ENCODE measurements at places on chromosomes 2 and 18.

DNA sequence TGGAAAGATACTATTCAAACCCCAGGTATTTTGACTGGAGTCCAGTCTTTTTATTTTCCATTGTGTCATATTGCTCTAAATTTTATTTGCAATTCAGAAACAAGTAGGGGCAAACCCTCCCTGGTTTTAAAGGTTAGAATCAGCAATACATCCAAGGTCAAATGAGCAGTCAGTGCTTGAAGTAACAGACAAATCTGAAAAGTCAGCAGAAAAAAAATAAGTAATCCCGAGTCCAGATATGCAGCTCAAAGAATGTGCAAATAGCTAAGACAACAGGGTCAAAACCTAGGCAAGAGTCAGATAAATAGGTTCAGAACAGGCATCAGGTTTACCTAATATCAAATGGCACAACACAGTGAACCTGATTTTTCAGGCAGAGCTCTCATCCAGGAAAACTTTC is 367.0 kb downstream of the STK39 start:
- DNase-seq = no peak

- no peak for DNase-seq
These were observed 4.1 kb downstream of the TGFBRAP1 start for GRCh38 chr2:105325389-105325963.

DNA sequence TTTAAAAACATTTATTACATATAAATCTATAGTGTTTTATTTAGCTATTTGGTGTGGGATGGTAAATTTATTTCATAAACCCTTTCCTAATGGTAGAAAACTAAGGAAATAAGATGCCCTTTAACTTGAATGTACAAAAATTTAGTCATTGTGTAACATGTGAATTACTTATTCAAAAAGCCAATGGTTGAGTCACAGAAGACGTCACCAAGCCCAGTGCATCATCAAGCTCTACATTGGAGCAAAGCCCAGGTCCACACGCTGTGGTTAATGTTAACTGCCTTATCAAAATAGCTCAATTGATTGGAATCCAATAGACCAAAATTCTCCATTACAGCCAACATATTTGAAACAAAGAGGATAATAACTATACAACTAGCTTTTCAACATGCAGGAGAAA is 145.5 kb upstream of the LYPD1 start:
- no peak for DNase-seq

DNA sequence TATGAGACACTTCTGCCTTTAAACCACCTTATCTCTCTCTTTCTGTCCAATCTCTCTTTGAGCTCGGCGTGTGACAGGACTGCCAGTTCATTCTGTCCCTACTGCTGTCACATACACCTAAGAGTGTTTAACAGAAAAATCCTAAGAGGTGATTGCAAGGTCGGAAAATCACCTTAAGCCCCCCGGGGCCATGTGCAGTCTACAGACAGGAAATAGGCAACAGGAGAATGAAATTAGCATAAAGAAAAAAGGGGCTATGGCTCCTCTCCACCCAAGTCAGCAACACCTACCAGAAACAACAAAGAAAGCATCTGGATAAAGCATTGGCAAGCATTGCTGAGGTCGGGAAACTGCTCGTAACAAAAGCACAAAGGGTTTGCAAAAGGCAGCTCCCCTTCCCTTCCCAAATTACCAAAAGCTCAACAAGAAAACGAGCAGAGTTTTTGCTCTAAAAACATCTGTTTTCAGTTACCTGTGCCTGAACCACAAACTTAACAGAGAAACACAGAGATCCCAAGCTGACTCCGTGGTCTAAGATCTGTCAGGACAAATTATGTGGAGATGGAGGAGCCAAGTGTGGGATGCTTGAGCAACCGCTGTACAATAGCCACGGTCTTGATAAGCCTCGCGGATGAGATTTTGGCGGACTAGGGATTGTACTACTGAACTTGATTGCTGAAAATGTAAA is 30.4 kb downstream of the ANKRD44 start:
- DNase-seq = no peak

DNA sequence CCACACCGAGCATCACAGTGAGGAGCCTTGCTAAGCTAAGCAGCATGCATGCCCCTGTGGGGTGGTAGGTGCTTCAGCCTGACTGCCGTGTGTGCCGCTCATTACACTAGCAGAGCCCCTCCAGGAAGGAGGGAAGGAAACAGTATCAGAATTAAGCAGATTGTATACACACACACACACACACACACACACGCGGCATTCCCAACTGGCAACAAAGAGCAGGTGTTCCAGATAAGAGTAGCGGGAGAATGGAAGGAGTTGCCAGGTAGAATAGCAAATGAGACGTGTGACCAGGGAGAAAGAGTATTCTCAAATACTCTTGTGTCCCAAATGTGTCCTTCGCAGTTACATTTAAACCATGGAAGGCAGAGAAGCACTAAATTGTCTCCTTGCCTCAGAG is 47.6 kb upstream of the TTC39C start:
- DNase-seq = no peak

- no peak for DNase-seq
These were observed 92.9 kb upstream of the ALKAL2 start for GRCh38 chr2:380772-381171.

DNA sequence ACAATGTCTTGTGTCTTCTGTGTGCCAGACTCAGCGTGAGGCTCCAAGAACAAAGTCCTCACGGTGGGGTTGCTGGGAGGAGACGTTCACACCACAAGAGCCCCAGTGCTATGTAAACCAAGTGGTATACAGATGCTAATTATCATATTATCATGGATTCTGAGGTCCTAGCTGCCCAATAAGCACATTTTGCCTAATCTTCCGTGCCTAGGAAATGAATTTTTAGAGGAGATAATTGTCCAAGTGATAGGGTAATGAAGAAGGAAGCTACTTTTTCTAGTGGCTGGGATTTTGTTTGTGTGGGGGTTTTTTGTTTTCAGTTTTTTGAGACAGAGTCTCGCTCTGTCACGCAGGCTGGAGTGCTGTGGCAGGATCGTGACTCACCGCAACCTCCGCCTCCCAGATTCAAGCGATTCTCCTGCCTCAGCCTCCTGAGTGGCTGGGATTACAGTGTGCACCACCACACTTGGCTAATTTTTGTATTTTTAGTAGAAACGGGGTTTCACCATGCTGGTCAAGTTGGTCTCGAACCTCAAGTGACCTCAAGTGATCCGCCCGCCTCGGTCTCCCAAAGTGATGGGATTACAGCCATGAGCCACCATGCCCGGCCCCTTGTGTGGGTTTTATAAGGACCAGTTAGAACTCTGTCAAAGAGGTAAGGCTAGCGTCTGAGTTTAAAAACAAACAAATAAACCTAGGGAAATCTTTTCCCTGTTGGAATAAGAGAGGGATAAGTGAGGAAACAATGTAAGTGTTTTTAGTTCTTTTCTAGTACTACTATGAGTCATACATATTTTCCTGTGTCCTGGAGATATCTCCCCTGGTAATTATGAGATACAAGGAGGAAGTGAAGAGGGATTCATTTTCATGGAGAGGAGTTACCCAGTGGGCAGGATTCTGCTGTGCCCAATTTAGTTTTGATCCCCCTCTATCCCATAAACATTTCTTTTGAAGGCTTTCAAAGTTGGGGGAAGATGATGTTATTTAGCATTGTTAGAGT is 9.5 kb upstream of the SMAD7 start:
- DNase-seq = no peak

DNA sequence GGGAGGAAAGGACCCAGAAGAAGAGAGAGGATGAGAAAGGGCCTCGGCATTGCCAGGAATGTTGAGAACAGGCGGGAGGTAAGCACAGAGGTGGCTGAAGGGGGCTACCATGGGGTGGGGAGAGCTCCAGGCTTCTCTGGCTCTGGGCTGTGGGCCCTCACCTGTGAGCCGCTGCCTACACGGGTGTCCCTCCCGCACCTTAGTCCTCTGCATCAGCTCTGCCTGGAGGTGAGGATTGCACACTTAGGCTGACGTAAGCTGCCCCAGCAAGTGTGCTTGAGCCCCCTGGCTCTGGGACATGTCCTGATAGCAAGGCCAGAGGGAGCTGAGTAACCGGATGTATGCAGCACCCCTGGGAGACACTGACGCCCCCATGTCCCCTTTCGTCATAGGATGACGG is 33.9 kb downstream of the TMEM18 start:
- DNase-seq = no peak

- no peak for DNase-seq
These were observed 774 bp upstream of the FZD7 start for GRCh38 chr2:202032846-202033316.

- DNase-seq = no peak
These were observed 159.4 kb upstream of the GCFC2 start for GRCh38 chr2:75870133-75870532.

DNA sequence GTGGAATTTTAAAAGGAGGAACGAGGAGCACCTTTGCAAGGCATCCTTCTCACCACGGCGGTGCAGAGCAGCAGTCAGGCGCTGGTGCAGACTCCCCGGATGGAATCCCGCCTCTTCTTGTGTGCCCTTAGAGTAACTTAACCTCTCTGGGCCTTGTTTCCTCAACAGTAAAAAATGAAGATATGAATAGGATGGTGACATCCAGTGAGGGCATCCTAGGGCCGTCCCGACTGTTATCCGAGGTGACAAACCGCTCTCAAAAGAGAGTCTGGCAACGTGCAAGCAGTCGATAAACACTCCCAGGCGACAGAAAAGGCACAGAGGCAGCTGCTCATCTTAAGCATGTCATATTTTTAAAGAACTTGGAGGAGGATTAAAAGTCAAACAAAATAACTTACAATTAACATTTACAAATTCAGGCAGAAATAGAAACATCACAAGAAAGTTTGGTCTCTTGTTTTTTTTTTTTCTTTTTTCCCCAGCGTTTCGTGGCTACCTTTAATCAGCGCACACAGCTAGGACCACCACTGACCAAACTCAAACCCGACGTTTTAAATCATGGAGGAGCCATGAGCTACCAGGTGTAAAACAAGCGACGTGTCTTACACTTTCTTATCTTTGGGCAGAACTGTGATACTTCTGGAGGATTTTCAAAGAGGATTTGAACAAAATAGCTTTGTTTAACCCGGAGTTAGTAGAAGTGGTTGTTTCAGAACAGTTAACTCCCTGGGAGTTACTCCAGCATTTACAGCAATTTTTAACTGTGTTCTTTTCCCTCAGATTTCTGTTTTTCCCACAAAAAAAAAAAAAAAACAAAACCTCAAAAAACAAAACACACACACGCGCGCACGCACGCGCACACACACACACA is 2.1 kb downstream of the MBP start:
- no peak for DNase-seq

GRCh38 chr2:27960237-27960912 is 69.8 kb downstream of the BABAM2 start:
- no peak for DNase-seq

- DNase-seq = no peak
These were observed 65.8 kb downstream of the ETAA1 start for GRCh38 chr2:67462738-67463496.

GRCh38 chr2:64905338-64906024 is 83.7 kb upstream of the SLC1A4 start:
- no peak for DNase-seq

DNA sequence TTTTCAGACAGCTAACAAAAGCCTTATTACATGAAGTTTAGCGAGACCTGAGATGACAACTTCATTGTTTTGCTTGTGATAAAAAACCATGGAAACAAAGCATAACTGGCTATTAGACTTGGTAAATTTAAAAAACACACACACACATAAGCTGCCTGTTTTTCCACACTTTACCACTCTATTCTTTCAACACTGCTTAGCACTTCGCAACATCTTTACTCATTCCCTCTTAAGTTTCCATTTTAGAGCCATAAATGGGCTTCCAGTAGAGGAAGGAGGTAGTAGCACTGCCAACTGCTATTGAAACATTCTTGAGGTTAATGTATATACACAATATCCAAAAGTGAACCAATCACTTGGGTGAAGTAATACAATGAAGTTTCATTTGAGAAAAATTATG is 54.1 kb downstream of the BAZ2B start:
- no peak for DNase-seq

DNA sequence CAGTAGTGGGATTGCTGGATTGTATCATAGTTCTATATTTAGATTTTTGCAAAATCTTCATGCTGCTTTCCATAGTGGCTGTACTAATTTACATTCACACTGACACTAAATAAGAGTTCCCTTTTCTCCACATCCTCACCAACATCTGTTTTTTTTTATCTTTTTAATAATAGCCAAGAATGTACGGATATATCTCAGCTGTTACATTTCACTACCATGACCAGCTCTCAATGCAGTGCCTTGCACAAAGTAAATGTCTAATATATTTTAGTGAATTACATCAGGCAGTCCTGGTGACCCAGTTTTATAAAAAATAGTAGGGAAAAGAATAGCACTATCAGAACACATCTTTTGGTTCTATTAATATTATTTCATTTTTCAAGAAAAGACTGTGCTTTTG is 161.8 kb downstream of the LNPK start:
- no peak for DNase-seq

GRCh38 chr2:239227661-239228371 is 173.0 kb downstream of the HDAC4 start:
- no peak for DNase-seq

GRCh38 chr2:46956981-46957531 is 41.5 kb upstream of the MCFD2 start:
- DNase-seq = no peak

Measured in cortex of kidney (tissue), 1 donor.